Activated gamma-delta T cell (primary cell): ENCODE measurements at places on chromosomes 5 and 9.

GRCh38 chr5:156356238-156356637, 29.3 kb downstream of the SGCD start:
- no peak for DNase-seq

DNA sequence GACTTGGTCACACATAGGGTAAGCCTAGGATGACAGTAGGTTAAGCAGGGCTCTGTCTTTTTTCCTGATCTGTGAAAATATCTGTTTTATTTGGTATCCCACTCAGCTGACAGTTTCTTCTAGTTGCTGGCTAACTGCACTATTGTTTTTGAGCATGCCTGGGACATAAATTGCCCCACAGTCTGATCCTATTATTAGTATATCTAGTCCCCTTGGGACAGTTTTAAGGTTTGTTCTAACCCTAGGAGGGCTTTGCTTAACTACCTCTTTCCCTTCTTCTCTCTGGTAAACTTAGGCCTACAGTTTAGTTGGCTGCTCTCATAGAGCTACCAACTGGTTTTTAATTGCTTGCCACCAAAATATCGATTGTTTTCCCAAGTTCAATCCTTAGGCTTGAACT, 446.6 kb downstream of the ARHGEF28 start:
- no peak for DNase-seq

GRCh38 chr5:145854651-145855258, 18.1 kb downstream of the GRXCR2 start:
- DNase-seq: no peak

GRCh38 chr5:141360685-141361084, 891 bp downstream of the PCDHGB2 start:
- DNase-seq: no peak

DNA sequence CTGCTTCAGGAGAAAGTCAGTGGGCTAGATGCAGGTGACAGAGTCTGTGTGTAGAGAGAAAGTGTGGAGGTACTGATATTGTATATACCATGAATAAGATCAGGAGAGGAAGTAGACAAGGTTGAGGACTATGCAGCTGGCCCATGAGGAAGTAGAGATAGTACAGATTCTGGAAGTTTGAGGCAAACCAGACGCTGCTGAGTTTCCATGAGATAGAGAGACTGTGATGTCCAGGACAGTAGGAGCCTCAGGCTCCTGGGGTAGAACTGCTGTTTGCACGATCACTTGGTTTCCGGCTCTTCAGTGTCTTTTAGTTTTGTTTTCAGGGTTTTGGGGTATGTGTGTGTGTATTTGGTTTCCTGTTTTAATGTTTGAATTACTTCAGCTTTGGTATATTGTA, 13.6 kb downstream of the OTULINL start:
- no peak for DNase-seq

GRCh38 chr9:38331141-38331540, 61.4 kb upstream of the ALDH1B1 start:
- DNase-seq: no peak

- DNase-seq: no peak
Observed at GRCh38 chr5:173960986-173961385, 28.0 kb upstream of the C5orf47 start.
